ENCODE measurements at places on chromosomes 7 and 10.

DNA sequence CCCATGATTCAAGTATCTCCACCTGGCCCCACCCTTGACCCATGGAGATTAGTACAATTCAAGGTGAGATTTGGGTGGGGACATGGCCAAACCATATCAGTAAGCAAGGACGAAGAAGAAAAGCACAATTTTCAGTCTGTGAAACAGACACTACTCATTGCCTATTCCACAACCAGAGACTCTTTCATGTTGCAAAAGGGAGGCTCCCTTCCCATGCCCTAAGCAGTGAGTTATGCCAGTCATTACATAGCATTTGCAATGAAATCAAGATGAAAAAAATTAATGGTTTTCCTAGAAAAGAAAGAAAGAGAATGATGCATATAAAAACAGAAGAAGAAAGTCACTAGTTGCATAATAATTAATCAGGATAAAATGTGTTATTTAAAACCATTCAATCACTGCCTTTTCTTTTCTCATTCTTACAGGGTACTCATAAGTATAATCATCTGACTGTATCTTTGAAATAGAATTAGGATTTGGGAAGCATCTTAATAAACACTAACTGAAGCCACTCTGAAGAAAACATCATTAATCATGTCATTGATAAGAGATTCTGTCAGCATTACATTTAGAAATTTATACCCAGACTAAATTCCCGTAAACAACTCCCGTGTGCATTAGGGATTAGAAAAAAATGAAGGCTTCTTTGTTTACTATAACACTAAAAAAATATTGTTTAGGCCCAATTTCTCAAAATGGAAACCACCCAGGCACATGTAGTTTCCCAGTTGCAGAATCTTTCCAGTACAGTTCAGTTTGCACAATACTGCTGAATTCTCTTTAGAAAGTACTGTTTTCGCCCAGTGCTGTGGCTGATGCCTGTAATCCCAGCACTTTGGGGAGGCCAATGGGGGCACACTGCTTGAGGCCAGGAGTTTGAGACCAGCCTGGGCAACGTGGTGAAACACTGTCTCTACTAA lies 9.1 kb downstream of the PRPS1L1 start:
- H3K4me1 ChIP-seq: no peaks in the 10 kb centered on the region
- H3K27me3 ChIP-seq: no peaks in the 10 kb centered on the region
- H3K27ac ChIP-seq: no peak overlapping the region
- H3K36me3 ChIP-seq: no peaks in the 10 kb centered on the region
- no peak for DNase-seq

- H3K4me1 ChIP-seq: peaks cover 16% of the 10 kb centered on the region
- H3K4me3 ChIP-seq: no peak overlapping the region
- no peaks in the 10 kb centered on the region for H3K36me3 ChIP-seq
- H3K27me3 ChIP-seq: no peaks in the 10 kb centered on the region
- H3K27ac ChIP-seq: no peak overlapping the region
These were observed 46.4 kb downstream of the PDGFA start for GRCh38 chr7:473211-473734.

- H3K27ac ChIP-seq: no peak overlapping the region
- no peaks in the 10 kb centered on the region for H3K27me3 ChIP-seq
- peaks cover 52% of the 10 kb centered on the region for H3K36me3 ChIP-seq
- H3K4me1 ChIP-seq: no peaks in the 10 kb centered on the region
- no peak overlapping the region for H3K4me3 ChIP-seq
These were observed 55.3 kb downstream of the PAXIP1 start for GRCh38 chr7:154947604-154948003.

DNA sequence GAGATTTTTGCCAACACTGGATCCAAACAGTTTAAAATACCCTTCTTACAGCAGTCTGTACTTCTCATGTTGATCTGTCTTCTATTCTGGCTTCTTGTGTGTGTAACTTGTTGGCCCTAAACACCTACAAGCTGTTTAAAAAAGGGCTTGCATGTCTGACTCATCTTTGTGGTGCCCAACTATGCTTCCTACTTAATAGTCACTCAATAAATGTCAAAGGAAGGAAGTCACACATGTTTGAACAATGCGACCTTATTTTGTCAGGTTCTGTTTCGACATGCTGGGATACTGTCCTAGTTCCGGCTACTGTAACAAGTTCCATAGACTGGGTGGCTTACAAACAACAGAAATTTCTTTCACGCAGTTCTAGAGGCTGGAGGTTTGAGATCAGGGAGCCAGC lies 9.4 kb upstream of the GRK5 start:
- H3K4me1 ChIP-seq: no peaks in the 10 kb centered on the region
- H3K27me3 ChIP-seq: no peaks in the 10 kb centered on the region
- no peaks in the 10 kb centered on the region for H3K36me3 ChIP-seq
- no peak overlapping the region for H3K27ac ChIP-seq
- H3K4me3 ChIP-seq: no peak overlapping the region

GRCh38 chr7:75599244-75599781 lies 107.2 kb downstream of the SPDYE5 start:
- no peak overlapping the region for H3K27ac ChIP-seq
- no peaks in the 10 kb centered on the region for H3K27me3 ChIP-seq
- H3K4me1 ChIP-seq: no peaks in the 10 kb centered on the region
- DNase-seq: no peak
- H3K36me3 ChIP-seq: no peaks in the 10 kb centered on the region

- peak overlapping the region; percentile 43 for H3K4me3 ChIP-seq
- DNase-seq: no peak
- no peak overlapping the region for H3K27ac ChIP-seq
- peaks cover 26% of the 10 kb centered on the region for H3K27me3 ChIP-seq
These were observed 718 bp upstream of the FZD1 start for GRCh38 chr7:91263384-91264045.

- no peak overlapping the region for H3K4me3 ChIP-seq
- H3K4me1 ChIP-seq: no peaks in the 10 kb centered on the region
- DNase-seq: peak; percentile 5
- no peaks in the 10 kb centered on the region for H3K27me3 ChIP-seq
- no peak overlapping the region for H3K27ac ChIP-seq
These were observed 32.1 kb upstream of the MDFIC start for GRCh38 chr7:114889646-114890285.

- H3K27me3 ChIP-seq: no peaks in the 10 kb centered on the region
- no peak overlapping the region for H3K27ac ChIP-seq
- no peaks in the 10 kb centered on the region for H3K36me3 ChIP-seq
- no peak for DNase-seq
- H3K4me3 ChIP-seq: no peak overlapping the region
These were observed 171.9 kb upstream of the LRRN3 start for GRCh38 chr7:110918949-110919548.

GRCh38 chr10:44249490-44249889 lies 135.4 kb downstream of the CXCL12 start:
- H3K27ac ChIP-seq: no peak overlapping the region
- H3K4me1 ChIP-seq: no peaks in the 10 kb centered on the region
- no peaks in the 10 kb centered on the region for H3K36me3 ChIP-seq
- no peak for DNase-seq
- no peaks in the 10 kb centered on the region for H3K27me3 ChIP-seq
- H3K4me3 ChIP-seq: no peak overlapping the region

- H3K4me1 ChIP-seq: peaks cover 13% of the 10 kb centered on the region
- peak; percentile 24 for DNase-seq
- H3K4me3 ChIP-seq: peak overlapping the region; percentile 83
- no peaks in the 10 kb centered on the region for H3K27me3 ChIP-seq
- H3K27ac ChIP-seq: peak overlapping the region; percentile 81
These were observed 662 bp downstream of the DNAJC2 start for GRCh38 chr7:103343758-103344452.

DNA sequence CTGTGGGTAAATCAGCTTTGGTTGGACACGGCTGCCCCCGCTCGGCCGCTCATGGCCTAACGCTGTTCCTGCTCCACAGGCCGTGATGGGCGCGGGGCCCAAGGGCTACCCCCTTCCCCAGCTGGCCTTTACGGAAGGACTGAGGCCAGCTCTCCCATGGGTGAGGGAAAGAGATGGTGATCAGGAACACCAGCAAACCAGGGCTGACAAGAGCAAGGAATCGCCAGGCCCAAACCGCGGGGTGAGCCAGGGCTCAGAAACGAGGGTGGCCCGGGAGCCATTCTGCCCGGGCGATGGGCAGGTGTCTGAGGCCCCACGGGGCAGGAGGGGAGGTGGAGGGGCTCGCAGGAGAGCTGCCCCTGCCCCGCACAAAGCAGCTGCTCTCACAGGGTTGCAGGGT lies 26.6 kb downstream of the GPER1 start:
- H3K4me3 ChIP-seq: no peak overlapping the region
- no peaks in the 10 kb centered on the region for H3K4me1 ChIP-seq
- DNase-seq: no peak
- no peaks in the 10 kb centered on the region for H3K27me3 ChIP-seq

- H3K4me1 ChIP-seq: no peaks in the 10 kb centered on the region
- no peaks in the 10 kb centered on the region for H3K36me3 ChIP-seq
- no peak for DNase-seq
- H3K27ac ChIP-seq: no peak overlapping the region
These were observed 287.3 kb upstream of the SP4 start for GRCh38 chr7:21140622-21141021.

DNA sequence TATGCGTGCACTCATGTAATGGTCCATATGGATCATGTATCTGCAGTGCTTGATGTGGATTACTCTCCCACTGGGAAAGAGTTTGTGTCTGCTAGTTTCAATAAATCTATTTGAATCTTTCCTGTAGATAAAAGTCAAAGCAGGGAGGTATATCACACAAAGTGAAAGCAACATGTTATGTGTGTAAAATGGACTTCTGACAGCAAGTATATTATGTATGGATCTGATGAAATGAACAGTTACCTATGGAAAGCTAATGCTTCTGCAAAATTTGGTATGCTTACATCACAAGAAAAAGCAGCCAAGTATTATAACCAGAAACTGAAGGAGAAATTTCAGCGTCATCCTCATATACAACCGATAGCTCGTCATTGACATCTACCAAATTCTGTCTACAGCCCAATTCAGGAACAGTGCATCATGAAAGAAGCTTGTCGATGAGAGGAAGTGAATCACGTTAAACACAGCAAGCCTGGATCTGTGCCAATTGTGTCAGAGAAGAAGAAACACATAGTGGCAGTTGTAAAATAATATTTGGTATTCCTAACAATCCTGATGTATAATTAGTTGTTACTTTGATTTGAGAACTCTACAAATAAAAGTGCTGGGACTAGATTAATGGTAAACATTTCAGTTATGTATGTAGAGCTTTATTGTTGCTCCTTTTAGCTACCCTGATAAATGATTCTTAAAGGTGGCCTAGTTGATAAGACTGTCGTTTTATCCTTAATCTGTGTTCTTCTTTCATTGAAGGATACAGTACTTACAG lies 14.2 kb upstream of the SYPL1 start:
- DNase-seq: no peak
- no peaks in the 10 kb centered on the region for H3K36me3 ChIP-seq
- no peaks in the 10 kb centered on the region for H3K27me3 ChIP-seq

- peak; percentile 51 for DNase-seq
- H3K4me1 ChIP-seq: peaks cover 22% of the 10 kb centered on the region
- H3K27ac ChIP-seq: no peak within 1 kb of the TSS
- H3K4me3 ChIP-seq: no peak within 1 kb of the TSS
- H3K27me3 ChIP-seq: peaks cover 13% of the 10 kb centered on the region
These were observed at the start of gene NEURL1 for GRCh38 chr10:103493362-103493915. Gene NEURL1 (plus strand): TSS chr10:103493705. CDS start chr10:103494388, 683 bp downstream.

GRCh38 chr10:107542016-107542415 lies 377.5 kb upstream of the SORCS1 start:
- DNase-seq: no peak
- no peak overlapping the region for H3K27ac ChIP-seq
- H3K36me3 ChIP-seq: no peaks in the 10 kb centered on the region
- no peaks in the 10 kb centered on the region for H3K27me3 ChIP-seq
- H3K4me1 ChIP-seq: no peaks in the 10 kb centered on the region

DNA sequence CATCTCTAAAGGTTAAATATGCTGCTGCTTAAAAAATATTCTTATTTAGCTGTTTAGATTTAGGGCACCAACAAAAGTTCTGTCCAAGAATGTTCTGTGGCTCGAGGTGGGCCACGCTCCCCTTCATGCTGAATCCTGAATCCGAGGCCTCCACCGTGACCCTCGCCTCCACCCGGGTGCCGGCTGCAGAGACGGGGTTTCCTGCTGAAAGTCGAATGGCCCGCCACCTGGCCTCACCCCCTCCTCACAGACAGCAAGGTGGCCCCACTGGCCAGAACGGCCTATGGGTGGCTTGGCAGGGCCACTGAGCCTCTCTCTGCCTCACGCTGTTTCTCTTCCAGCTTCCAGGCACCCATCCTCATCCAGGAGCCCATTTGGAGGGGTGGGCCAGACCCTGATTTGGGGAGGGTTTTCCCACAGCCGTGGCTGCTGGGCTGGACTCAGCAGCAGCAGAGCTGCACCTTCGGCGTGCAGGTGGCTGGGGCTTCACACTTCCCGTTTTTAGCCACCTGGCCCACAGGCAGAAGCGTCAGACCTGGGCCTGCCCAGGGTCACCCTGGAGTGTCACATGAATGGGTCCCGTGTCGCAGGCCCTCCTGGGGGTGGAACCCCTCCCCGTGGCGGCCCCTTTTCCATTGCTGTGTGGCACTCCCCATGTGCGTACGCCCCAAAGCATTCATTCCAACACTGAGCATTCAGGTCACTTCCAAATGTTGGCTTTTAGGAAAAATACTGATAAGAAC lies 26.3 kb upstream of the ADGRA1 start:
- H3K4me1 ChIP-seq: peaks cover 20% of the 10 kb centered on the region
- H3K4me3 ChIP-seq: no peak overlapping the region
- H3K36me3 ChIP-seq: no peaks in the 10 kb centered on the region
- H3K27me3 ChIP-seq: no peaks in the 10 kb centered on the region
- no peak overlapping the region for H3K27ac ChIP-seq
- DNase-seq: no peak

GRCh38 chr7:47627580-47628283 lies 45.8 kb upstream of the TNS3 start:
- no peak overlapping the region for H3K4me3 ChIP-seq
- H3K4me1 ChIP-seq: no peaks in the 10 kb centered on the region
- H3K27me3 ChIP-seq: no peaks in the 10 kb centered on the region

- no peak overlapping the region for H3K4me3 ChIP-seq
- H3K36me3 ChIP-seq: no peaks in the 10 kb centered on the region
- H3K4me1 ChIP-seq: no peaks in the 10 kb centered on the region
- DNase-seq: no peak
These were observed 673.9 kb upstream of the ANKRD30A start for GRCh38 chr10:36451391-36451970.

DNA sequence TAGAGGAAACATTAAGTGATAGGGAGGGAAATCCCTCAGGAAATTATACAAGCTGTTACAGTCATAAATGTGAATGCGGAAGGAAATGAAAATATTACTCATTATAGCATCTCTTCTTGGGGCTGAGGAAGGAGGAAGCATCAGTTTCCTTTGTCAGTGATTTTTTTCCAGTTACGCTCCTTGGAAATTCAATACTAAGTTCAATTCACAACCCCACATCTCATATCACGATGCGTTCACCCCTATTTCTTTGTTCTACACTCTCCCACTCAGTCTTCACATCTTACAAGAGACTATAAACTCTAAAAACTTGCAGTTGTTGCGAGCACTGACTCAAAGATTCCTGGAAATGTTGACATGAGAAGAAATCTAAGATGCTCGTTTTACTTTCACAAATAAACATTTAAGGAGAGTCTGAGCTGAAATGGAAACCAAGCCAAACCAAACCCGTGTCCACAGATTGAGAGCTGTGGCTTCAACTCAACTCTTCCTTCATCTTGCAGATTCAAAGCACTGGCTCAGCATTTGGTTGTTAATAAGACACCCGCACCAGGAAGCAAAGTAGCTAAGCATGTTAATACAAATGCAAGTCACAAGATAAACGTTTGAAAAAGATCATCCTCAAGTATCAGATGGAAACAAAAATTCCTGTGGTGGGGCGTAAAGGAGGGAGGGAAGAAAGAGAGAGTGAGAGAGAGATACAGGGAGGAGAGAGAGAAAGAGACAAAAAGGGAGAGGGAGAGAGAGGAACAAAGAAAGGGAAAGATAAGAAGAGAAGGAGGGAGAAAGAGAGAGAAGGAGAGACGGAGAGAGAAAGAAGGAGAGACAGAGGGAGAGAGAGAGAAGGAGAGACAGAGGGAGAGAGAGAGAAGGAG lies 150.0 kb upstream of the RSU1 start:
- H3K4me1 ChIP-seq: no peaks in the 10 kb centered on the region
- no peaks in the 10 kb centered on the region for H3K36me3 ChIP-seq
- no peak overlapping the region for H3K4me3 ChIP-seq

Data from natural killer cell (primary cell).